ENCODE measurements at places on chromosomes 1 and 21.

DNA sequence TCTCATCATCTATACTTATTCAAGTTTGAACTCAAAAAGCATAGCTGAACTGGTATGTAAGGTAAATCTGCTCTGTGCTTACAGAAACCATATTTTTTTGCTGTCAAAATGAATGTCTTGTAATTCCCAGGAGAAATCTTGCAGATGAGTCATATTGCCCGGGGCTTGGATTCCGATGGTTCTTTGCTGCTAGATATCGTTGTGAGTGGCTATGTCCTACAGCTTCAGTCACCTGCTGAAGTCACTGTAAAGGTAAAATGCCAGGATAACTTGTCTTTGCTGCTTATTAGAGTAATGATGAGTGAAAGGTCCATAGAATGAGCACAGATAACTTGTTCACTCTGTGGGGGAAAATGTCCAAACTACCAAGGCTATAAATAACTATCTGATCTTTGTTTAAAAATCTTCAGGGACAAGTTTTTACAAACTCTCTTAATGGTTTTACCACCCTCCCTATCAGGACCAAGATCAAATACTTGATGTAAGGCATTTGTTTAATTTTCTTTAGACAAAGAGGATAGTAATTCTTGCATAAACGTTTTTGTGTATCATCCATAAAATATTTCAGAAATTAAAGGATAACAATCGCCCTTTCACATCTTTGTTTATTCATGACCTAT, 222.3 kb downstream of the TPR start:
- DNase-seq: no peak

GRCh38 chr1:246193537-246193936, 313.5 kb downstream of the SMYD3 start:
- DNase-seq: no peak

- DNase-seq: no peak
Observed at GRCh38 chr1:46725736-46726108, 6.8 kb upstream of the EFCAB14 start.

- no peak for DNase-seq
Observed at GRCh38 chr1:19338323-19338762, 26.2 kb downstream of the SLC66A1 start.

DNA sequence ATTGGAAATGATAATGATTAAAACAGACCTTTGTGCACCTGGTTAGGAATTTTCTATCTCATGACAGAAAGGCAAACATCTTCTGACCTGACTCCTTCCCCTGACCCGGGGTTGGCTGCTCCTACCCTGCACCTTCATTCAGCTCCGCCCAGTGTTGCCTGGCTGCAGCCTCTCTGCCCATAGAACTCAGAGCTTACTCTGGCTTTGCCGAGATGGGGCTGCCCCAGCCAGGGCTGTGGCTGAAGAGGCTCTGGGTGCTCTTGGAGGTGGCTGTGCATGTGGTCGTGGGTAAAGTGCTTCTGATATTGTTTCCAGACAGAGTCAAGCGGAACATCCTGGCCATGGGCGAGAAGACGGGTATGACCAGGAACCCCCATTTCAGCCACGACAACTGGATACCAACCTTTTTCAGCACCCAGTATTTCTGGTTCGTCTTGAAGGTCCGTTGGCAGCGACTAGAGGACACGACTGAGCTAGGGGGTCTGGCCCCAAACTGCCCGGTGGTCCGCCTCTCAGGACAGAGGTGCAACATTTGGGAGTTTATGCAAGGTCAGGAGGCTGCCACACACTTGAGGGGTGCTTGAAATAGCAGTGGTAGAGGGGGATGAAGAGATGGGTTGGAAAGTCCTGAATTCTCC, at the start of gene DIO1:
DIO1 (plus strand) TSS at position 189 of the 638 bp plus-strand sequence; CDS start at position 213, 24 bp downstream.
- no peak for DNase-seq

All from suppressor macrophage treated with lipopolysaccharide for 4 hours (primary cell).